ENCODE measurements at places on chromosomes 1 and 21.

- DNase-seq: no peak
These were observed 15.4 kb downstream of the ZNHIT6 start for GRCh38 chr1:85692730-85693314.

DNA sequence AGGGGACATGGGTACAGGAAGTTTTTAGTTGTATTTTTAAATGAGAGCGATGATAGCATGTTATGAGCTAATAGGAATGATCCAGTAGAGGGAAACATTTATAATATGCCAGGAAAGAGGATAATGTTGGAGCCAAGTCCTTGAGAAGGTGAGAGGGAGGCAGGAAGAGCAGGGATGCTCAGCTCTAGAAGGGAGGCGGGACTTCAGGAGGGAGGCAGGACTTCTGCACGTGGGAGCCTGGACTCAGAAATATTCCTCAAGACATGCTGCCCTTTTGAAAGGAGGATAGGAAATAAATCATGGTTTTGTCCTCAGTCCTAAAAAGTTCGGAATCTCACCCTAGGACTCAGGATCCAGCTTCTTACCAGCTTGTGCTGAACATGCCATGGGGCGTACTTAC lies 5.9 kb downstream of the ADARB1 start:
- no peak for DNase-seq

- no peak for DNase-seq
These were observed 123.1 kb upstream of the RUNX1 start for GRCh38 chr21:35172231-35172630.

- DNase-seq: no peak
These were observed 649.5 kb upstream of the ADGRL2 start for GRCh38 chr1:81151206-81151605.

- no peak for DNase-seq
These were observed 26.4 kb downstream of the LRRC8D start for GRCh38 chr1:89847191-89847729.

DNA sequence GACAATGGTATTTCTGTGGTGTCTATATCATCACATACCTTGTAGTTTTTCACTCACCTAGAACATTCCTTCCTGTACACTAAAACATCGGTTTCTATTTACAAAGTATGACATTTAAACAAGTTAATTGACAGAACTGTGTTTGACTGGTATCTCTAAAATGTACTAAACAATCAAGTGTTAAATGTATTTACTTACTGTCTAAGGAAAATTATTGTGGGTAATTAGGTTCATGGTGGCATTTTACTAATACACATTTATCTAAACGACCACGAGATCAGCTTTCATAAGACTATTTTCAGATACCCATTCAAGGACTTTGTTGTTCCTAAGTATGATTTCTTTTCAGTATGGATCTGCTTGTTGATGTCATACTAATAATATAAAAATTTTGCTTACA lies 115.2 kb downstream of the ADGRL2 start:
- no peak for DNase-seq

DNA sequence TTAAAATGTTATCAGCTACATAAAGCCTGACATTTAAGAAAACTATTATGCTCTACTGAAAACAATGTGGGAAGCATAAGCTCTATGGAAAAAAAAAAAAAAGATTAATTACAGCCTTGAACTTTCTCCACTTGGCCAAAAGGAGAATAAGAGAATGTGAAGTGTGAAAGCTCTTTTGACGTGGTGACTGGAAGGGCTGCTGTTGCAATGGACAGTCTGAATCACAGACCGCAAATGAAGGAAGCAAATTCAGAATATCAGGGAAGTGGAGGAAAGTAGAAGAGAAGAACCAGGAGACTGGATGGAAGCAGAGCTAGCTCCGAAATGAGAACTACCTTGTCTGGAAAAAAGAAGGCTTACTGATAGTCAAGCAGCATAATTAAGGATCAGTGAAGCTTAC lies 106.8 kb downstream of the AK5 start:
- DNase-seq: no peak

DNA sequence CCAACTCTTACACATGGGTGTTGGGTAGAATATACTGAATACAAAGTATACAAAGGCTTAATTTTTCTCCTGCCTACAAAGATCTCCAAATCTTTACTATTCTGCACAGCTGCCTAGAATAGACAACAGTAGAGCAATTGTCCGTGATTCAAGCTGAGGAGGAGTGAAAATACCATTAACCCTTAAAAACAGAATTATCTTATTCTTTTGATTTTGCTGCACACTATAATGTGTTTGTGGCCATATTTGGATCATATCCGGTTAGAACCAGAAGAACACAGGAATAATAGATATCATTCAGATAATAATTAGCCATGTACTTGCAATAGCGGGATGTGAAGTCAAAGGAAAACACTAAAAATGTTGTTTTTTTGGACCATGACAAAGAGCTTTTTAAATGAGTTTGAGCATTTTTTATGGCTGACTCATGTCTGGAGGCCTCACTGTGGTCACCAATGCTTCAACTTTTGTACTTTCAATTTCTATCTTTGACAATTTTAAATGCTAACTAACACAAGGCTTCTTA lies 197.6 kb upstream of the FOXD3 start:
- no peak for DNase-seq

DNA sequence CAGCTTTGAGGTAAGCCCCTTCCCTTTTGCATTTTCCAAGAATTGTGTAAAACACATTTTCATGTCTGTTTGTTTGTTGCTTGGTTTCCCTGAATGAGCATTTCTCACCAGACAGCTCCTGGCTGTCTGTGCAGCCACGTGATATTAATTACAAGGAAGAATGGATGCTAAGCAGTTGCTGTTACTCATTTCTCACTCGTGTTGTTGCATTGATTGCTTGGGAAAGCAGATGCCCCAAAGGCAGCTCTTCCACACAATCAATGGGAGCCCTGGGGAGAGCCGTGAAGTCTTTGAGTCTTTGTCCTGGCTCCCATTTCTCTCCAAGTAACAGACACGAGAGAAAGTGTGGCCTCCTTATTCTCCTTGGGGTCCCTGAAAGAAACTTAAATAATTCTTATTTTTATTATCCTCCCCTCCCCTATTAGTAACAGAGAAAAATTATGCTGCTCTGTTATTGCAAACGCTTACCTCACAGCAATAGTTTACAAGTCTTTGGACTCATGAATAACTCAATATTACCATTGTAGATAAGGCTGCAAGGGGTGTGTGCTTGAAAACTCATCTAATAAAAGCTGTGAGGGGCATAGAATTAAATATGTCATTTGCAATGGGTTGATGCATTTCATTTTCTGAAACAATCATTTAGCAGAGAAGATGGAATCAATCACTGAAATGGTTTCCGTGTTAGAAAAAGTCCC lies 127.7 kb upstream of the CAMK1G start:
- no peak for DNase-seq

- DNase-seq: no peak
These were observed 581.8 kb downstream of the PLPP3 start for GRCh38 chr1:55997536-55997935.

- DNase-seq: no peak
These were observed 3.8 kb downstream of the NCDN start for GRCh38 chr1:35561297-35561971.

GRCh38 chr1:152160576-152160975 lies 1.5 kb upstream of the RPTN start:
- DNase-seq: no peak

- DNase-seq: no peak
These were observed 3.8 kb upstream of the HPCAL4 start for GRCh38 chr1:39695016-39695415.

GRCh38 chr21:28142697-28143096 lies 850.0 kb downstream of the LTN1 start:
- no peak for DNase-seq

- no peak for DNase-seq
These were observed 37.5 kb downstream of the QSOX1 start for GRCh38 chr1:180192172-180192571.

DNA sequence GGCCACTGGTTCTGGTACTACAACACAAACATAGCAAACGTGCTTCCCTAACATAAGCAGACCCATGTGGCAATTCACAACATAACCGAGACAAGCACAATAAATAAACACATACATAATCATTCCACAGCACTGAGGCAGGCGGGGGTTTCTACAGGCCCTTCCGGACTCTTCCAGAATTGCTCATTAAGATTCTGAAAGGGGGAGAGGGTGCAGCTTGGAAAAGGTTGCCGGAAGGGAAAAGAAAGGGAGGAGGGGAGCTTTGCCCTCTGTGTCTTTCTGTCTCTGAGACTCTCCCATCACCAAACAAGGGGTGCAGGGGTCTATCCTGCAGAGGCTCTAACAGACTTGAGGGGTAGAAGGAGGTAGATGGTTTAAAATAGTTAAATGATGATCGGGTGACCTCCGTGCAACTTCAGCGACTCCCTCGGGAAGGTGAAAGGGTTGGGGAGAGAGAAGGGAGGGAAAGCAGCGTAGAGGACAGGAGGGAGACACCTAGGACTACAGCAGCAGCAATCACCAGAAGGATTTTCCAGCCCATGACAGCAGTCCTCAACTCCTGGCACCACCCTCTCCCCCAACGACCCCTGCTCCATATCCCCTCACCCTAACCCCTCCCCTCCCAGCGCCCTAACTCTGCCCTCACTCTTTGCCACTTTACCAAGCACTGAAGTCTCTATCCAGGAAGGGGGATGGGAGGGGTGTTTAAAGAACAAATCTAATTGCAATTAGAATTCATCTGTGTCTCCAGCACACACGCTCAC lies 365.5 kb upstream of the ESRRG start:
- no peak for DNase-seq

DNA sequence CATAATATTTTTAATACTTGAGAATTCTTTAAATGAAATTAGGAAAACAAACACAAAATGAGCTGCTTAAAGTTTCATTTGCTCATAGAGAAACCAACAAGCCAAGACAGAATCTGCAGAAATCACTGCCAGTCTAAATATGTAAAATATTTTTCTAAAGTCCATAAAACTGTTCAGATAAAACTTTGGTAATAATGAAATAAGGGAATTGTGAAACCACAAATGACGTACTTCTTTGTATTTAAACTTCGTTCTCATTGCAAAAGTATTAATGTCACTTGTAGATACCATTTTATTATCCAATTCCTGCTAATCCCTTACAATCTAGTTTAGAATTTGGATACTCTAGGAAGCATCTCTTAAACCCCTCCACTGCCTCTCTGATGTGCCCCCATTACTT lies 234.5 kb upstream of the NEGR1 start:
- no peak for DNase-seq

GRCh38 chr1:205330150-205330549 lies 8.6 kb upstream of the NUAK2 start:
- DNase-seq: no peak

GRCh38 chr1:51516649-51517158 lies 2.4 kb downstream of the EPS15 start:
- DNase-seq: no peak

DNA sequence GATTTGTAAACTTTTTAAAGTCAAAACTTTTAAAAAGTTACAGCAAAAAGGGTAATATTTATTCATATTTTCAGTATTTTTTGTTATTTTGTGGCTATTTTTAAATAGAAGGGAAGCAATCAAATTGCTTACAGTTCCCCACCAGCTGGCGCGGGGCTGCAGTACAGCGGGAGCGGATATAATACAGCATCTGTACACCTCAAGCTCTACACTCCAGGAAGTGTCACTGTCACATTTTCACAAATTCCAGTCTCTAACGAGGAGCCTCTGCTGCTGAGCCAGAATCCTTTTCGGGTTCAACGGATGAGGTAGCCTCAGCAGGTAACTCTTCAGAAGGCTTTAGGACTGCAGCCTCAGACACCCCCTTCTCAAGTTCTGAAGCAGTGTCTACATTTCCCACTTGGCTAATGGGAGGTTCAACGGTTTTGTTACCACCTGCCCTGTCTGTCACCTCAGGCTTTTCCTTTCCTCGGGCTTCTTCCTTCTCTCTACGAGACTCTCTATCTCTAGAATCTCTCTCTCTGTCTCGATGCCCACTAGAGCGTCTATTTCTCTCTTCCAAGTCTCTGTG lies 11.7 kb downstream of the SOD1 start:
- no peak for DNase-seq

GRCh38 chr1:176800978-176801513 lies 338.1 kb downstream of the PAPPA2 start:
- DNase-seq: no peak

Measured in activated CD4-positive, alpha-beta T cell treated with anti-CD3 and anti-CD28 coated beads for 24 hours (primary cell).